Occipital lobe (tissue), 3 donors: ENCODE measurements at places on chromosomes 12 and 14.
A peak's percentile ranks its signal among the peaks of the same experiment; 100 is the strongest.

- no peak for DNase-seq
These were observed 26.8 kb upstream of the IL22 start for GRCh38 chr12:68280240-68280639.

DNA sequence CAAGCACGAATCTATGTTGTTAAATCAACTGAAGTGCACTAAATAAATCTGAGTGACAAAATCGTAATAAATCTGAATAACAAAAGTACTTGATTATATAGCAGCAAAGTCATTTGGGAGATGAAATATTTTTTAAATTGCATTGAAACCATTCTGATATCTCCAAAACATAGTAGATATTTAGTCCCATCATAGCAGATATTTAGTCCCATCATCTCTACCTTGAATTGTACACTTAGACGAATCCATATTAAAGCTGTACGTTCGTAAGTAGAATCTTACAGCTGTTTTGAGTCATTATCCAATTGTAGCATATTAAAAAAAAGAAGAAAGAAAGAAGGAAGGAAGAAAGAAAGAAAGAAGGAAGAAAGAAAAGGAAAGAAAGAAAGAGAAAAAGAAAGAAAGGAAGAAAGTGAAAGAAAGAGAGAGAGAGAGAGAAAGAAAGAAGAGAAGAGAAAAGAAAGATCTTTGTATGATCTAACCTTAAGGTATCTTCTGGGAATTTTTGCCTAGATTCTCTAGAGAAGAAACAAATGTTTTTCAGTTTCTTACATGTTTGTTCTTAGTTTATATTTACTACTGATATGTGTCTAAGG is 2.6 kb downstream of the DCN start:
- DNase-seq: no peak

DNA sequence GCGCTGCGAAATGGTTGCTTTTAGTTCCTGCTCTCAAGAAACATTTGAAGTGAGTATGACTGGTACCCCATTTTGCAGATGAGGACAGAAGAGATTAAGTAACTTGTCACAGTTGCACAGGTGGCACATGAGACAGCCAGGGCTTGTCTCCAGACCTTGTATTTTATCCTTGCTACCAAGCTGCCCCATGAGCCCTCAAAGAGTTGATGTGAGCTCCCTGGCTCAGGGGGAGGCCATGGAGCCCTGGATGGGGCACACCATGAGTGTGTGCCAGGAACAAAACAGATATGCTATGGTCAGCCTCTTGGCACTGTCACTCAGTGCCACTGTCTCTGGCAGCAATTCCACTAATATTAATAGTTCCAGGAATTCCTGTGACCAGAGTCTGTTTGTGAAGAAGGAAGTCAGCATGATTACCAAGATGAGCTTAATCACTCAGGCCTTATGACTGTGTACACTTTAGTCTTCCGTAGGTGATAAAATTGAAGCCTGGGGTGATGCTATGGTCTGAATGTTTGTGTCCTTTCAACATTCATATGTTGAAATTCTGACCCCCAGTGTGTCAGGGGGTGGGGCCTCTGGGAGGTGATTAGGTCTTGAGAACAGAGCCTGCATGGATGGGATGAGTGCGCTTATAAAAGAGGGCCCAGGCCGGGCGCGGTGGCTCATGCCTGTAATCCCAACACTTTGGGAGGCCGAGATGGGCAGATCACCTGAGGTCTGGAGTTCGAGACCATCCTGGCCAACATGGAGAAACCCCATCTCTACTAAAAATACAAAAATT is 806.8 kb downstream of the AACS start:
- DNase-seq: no peak

DNA sequence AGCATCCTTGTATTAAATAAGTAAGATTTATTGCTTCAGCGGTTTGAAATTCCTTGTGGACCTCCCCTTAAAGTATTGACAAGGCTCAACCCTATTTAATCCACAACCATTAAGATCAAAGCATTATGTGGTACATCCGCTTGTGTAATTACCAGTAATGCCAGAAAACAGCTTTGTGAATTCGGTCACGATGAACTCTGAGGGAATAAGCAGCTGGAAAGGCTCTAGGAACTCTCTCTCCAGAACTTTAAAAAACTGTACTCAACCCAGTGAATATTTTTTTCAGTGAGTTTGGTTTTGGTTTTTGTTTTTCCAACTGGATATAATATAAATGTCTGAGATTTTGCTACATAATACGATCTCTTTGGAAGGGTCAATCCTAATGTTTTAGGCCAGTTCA is 49.3 kb upstream of the DIO2 start:
- no peak for DNase-seq

GRCh38 chr12:401235-402028 is at the start of gene CCDC77:
CCDC77 (plus strand) TSS chr12:401644; CDS start chr12:409384, 7,740 bp downstream.
- no peak for DNase-seq

DNA sequence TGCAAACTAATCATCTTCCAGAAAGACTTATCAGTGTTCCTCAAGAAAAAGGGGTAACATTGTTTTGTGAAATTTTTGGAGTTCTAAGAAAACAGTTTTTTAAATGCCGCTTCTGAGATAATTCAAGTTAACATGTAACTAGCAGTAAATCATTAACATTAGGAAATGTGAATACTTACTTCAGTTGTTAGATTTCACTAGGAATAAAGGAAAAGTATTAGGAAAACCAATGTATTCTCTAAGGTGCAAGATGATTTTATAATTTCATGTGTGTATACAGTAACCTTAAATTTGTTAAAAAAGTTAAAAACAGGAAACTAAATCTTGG is 36.8 kb downstream of the PAPOLA start:
- no peak for DNase-seq

- DNase-seq: no peak
These were observed 53.1 kb downstream of the TAOK3 start for GRCh38 chr12:118319627-118320026.

DNA sequence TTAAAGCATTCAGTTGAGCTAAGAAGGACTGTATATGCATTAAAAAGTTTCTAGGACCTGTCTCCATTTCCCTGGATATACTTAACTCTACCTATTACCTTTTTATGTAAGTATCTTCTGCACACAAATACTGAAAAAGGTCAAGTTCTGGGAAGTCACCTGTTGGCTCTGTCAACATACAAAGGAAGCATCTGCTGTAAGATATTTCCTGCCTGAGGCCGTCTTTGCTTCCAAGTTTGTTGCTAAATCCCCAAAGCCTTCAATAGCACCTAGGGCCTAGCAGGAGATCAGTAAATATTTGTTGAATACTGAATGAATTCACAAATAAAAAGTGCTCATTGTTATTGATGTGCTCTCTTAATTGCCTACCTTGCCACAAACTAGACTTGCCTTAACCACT is 188.4 kb downstream of the DUSP6 start:
- DNase-seq: no peak

GRCh38 chr14:52363041-52363704 is 49.1 kb downstream of the PTGER2 start:
- DNase-seq: no peak

- DNase-seq: peak; percentile 29
These were observed 156.3 kb upstream of the PZP start for GRCh38 chr12:9364224-9365176.

DNA sequence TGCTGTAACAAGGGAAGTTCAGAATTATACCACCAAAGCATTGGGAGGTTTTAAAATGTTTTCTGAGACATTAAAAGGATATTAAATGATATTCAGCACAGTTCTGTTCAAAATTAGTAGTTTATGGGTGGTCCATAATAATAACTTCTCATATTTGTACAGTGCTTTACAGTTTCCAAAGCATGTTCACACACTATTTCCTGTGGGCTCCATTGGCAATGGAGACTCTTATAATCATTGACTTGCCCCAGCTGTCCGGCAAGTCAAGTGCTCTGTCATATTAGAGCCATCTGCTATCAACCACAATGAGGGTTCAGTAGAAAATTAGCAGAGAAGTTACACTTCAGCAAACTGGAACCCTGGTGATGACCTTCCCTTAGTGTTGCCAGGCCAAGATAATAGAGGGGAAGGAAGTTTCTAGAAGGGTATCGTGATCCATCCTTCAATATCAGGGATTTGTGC is 526.6 kb upstream of the CCDC196 start:
- DNase-seq: no peak

GRCh38 chr12:131759176-131759575 is 48.3 kb downstream of the SFSWAP start:
- no peak for DNase-seq

GRCh38 chr12:7303230-7303629 is 642 bp upstream of the ACSM4 start:
- no peak for DNase-seq

DNA sequence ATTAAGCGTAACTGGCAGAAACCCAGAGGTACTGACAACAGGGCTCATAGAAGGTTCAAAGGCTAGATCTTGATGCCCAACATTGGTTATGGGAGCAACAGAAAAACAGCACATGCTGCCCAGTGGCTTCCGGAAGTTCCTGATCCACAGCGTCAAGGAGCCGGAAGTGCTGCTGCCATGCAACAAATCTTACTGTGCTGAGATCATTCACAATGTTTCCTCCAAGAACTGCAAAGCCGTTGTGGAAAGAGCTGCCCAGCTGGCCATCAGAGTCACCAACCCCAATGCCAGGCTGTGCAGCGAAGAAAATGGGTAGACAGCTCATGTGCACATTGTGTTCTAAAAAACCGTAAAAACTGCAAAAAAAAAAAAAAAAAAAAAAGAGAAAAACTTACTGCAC is 192.3 kb downstream of the MON2 start:
- DNase-seq: no peak

DNA sequence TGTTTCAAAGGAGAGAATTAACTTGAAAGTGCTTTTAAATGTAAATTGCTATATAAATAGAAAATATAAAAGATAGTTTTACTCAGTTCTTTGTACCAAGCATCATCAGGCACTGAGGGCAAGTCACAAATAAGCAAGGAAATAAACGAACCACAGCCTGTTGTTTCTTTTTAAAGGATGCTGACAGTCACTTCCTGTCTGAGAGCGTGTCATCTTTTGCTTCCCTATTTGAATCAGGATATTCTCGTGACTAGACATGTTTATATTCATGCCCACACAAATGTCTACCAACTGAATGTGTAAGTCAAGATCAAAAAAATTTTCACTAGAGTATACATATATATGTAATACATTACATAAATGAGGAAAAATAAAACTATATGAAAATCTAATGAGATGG is 31.4 kb upstream of the SLC2A13 start:
- DNase-seq: no peak

DNA sequence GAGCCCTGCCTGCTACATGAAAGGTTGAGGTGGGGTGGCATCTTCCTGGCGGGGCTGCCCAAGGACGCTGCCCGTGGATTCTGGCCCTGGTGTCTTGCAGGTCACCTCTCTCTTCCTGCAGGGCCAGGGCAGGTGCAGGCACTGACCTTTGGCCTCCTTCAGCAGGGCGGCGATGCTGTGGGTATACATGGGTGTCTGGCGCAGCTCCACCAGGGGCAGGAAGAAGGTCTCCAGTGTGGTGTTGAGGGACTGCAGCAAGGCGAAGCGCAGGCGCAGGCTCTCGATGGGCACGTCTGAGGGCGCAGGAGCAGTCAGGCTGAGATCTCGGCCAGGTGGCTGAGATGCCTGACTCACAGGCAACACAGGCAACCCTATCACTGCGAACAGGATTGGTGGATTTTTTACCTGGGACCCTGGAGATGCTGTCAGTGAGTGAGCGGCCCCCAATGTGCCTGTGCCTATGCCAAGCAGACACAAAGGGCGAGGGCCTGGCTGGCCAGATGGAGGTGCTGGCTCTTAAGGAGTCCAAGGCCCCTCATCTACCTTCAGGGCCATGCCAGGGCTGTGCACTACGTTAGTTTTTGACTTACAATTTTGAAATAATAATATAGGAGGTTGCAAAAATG is 45.7 kb downstream of the TRAFD1 start:
- no peak for DNase-seq

- no peak for DNase-seq
These were observed 60.0 kb upstream of the HMGA2 start for GRCh38 chr12:65764325-65764724.

DNA sequence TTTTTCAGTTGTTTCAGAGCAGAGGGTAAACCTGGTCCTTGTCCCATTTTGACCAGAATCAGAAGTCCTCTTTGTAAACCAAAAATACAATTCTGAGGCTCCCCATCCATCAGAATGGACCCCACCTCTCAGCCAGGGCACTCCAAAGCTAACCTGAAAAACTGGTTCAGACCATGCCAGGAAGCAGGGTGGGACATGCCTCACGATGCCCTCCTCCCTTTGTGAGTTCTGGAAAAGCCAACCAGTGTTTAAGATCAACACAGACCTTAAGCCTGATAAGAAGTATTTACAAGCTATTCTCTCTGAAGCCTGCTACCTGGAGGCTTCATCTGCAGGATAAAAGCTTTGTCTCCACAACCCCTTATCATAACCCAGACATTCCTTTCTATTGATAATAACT is 35.4 kb downstream of the TNFAIP2 start:
- no peak for DNase-seq

DNA sequence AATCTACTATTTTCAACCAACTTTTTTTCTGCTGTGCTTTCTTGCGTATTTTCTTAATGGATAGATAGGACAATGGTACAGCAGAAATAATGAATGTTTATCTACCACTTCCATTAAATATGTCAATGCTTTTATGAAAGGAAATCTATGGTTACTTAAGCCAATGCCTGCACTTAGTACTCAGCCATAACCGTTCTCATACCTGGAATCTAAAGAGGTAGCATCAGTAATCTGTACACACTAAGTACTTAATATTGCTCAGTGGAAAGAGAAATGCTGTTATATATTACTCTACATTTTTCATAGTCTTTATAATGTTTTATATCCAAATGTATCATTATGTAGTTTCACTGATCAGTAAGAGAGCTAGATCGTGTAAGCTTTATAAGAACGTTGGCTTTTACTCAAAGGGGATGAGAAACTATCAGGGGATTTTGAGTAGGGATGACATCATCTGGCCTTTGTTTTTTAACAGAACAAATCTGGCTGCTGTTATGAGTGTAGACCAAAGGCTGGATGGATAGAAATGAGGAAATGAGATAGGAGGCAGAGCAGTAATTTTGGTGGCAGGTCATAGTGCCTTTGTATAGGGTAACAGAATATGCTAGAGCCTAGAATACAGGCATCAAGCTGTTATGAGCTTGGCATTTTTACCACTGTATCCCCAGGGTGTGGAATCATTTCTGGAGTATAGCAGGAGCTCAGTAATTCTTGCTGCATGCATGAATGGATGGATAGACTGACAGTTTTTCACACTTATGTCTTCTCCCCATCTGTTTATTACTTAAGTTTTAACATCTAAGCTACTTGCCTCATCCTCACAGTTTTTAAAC is 34.0 kb downstream of the ALG10B start:
- DNase-seq: no peak

DNA sequence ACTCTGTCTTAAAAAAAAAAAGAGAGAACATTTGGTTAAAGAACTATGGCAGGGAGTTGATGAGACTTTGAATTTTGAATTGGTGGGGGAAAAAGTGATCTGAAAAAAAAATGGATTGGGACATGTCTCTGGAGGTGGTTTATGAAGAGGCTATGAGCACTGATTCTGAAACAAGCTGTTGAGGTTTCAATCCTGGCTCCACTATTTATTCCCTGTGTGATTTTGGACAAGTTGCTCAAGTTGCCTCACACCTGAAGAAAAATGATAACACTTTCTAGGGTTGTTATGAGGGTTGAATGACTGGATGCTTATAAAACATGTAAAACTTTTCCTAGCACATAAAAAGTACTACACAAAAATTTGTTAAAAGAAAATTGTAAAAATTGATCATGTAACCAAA is 1.8 kb upstream of the ANO6 start:
- no peak for DNase-seq
